ENCODE measurements at places on chromosomes 4 and X.

DNA sequence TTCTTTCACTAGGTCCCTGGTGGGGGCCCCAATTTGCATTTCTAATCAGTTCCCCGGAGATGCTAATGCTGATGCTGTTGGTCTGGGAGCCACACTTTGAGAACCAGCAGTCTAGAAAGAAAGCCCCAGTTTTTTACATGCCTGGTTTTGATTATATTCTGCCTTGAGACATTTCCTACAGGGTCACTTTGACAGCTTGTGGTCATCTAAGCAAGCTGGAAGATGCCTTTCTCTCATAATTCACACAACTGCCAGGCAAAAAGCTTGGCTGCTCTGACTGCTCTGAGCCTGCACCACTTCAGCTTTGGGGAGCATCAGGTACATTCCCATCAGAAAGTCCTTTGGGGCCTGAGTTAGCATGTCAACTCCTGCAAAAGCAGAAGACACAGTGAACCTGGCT, 5.9 kb upstream of the PLAC1 start:
- no peak for DNase-seq

DNA sequence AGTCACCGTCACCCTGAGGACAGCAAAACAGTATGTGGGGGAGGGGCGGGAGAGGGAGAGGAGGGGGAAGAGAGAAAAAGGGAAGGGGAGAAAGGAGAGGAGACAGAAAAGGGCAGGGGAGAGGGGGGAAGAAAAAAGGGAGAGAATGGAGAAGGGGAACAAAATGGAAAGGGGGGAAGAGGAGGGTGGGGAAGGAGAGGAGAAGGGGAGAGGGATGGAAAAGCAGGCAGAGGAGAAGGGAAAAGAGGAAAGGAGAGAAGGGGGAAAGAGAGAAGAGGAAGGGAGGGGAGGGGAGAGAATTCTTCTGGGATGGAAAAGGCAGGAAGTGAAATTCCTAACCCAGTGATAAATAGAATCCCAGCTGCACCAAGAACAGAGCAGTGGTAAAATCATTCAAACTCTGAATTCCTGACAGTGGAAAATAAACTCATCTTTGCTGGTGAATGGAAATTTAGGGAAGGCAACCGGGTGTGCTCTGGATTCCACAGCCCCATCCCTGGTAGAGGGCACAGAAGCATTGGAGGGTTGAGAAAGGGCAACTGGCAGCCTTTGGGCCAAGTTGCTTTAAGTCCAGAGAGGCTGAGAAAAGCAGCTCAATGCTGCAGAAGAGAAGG, 244.2 kb downstream of the BCOR start:
- no peak for DNase-seq

DNA sequence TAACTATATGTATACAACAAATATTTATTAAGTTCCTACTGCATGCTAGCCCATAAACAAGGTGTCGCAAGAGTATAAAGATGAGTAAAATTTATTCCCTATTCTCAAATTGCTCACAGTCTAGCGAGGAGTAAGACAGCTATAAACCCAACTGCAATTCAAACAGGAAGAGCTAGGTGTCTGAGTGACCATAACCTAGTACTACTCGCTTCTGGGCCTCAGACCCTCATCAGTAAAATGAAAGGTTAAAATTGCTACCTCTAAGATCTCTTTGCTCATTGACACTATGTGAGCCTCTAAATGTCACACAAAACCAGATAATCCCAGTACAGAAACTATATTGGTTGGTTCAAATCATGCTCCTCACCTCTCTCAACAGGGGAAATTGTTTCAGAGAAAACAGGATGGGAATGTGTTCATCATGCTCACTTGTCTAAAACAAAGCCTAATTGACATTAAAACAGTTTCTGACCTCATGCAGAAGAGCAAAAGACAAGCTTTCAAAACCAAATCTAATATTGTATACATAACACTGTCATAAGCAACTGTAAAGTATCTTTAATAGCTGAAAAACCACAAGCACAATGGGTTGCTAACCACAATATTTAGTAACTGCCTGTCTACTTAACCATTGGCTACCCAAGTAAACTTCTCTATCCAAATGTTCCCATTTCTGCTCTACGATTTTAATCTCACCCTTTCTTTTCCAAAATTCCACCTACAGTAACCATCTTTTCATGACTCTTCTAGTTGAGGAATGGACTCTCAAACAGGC, 264.6 kb upstream of the FMR1 start:
- no peak for DNase-seq

DNA sequence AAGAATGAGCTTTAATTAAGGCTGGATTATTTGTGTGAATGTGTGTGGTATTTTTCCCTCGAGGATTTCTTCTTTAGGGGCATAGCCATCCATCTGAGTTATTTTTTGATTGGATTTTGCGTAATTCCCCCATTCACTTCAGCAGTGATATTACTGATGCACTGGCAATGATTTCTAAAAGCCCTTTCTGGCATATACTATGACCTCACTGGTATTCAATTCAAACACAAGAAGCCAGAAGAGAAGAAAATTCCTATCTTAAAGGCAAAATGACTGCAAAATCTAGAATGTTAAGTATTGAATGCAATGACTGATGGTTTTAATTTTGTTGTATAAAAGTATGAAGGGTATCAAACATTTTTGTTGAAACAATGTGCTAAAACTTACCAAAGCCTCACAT, 71.1 kb upstream of the DDIT4L start:
- DNase-seq = no peak
